NCI-H510A (cell line): ENCODE measurements at places on chromosomes 5 and 9.

DNA sequence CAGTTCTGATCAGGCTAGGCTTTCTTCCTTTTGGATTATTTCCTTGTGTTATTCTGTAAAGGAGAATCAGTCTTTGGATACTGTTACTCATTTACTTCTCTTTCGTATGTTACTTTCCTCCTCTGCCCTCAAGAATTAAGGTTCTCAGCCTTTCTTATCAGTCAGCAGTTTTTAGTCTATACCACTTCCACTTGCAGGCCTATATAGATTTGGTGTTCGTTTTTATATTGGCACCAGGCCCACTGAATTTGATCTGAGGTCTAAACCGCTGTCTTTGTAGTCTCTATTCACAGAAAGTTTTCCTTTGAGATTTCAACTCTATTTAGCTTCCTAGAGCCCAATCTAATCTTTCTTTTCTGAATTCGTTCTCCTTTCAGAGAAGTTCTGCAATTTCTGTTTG lies 62.8 kb downstream of the ERBIN start:
- no peak for DNase-seq

DNA sequence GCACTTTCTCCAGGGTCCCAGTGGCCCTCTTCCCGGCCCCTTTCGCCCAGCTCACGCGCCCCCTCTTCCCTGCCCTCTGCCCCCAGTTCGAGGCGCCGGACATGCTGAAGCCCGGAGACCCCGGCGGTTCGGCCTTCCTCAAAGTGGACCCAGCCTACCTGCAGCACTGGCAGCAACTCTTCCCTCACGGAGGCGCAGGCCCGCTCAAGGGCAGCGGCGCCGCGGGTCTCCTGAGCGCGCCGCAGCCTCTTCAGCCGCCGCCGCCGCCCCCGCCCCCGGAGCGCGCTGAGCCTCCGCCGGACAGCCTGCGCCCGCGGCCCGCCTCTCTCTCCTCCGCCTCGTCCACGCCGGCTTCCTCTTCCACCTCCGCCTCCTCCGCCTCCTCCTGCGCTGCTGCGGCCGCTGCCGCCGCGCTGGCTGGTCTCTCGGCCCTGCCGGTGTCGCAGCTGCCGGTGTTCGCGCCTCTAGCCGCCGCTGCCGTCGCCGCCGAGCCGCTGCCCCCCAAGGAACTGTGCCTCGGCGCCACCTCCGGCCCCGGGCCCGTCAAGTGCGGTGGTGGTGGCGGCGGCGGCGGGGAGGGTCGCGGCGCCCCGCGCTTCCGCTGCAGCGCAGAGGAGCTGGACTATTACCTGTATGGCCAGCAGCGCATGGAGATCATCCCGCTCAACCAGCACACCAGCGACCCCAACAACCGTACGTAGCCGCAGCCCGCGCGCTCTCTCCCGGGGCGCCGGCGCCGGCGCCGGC lies 1.0 kb downstream of the PRDM6 start:
- DNase-seq: peak; percentile 22

- no peak for DNase-seq
These were observed 5.7 kb downstream of the PCDHB4 start for GRCh38 chr5:141127305-141127704.

GRCh38 chr9:119334745-119335144 lies 34.5 kb downstream of the BRINP1 start:
- DNase-seq: no peak

DNA sequence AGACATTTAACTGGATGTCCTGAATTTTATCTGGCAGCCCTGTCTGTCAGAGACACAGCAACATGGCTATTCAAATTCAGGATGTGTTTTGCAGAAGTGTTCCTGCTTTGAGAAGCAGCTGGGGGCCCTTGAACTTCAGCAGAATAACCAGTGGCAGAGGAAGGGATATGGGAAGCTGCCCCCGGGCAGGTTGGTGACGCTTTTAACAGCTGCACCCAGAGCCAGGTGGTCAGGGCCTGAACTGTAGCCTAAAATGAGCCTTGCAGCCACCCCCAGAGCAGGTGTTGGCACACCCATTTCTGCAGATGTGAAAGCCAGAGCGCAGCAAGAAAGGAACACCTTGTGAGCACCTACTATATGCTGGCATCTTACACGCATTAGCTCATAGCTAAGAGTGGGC lies 128.7 kb upstream of the BOD1 start:
- peak; percentile 45 for DNase-seq
